ENCODE measurements at places on chromosomes 4 and X.
A peak's percentile ranks its signal among the peaks of the same experiment; 100 is the strongest.

GRCh38 chr4:182531555-182532162 lies 288.5 kb downstream of the TENM3 start:
- no peak for DNase-seq

GRCh38 chr4:179625406-179625805 lies 2183.2 kb upstream of the AGA start:
- DNase-seq = no peak

- no peak for DNase-seq
Observed at GRCh38 chrX:13177921-13178566, 133.6 kb upstream of the FAM9C start.

DNA sequence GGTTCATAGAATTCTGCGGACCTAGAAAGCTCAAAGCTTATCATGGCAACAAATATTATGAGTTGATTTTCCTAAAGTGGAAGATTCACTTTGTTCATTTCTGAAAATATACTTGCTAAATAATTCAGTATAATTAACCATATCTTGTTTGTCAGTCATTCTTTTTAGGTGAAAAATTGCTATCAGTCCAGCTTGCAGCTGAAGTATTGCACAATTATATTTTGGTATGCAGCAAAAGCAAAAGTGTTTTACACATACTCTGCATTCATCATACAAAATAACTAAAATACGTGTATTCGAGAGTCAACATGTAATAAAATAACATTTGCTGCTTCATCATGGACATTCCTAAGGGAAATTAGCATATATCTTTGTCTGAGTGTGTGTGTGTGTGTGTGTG lies 24.8 kb downstream of the DKK2 start:
- no peak for DNase-seq

- DNase-seq = peak; percentile 34
Observed at GRCh38 chrX:108699368-108699767, 37.0 kb downstream of the IRS4 start.

All from suppressor macrophage (primary cell).